ENCODE measurements at places on chromosomes 7 and 10.

- DNase-seq = no peak
Measured at GRCh38 chr7:12814828-12815227, 127.4 kb downstream of the ARL4A start.

DNA sequence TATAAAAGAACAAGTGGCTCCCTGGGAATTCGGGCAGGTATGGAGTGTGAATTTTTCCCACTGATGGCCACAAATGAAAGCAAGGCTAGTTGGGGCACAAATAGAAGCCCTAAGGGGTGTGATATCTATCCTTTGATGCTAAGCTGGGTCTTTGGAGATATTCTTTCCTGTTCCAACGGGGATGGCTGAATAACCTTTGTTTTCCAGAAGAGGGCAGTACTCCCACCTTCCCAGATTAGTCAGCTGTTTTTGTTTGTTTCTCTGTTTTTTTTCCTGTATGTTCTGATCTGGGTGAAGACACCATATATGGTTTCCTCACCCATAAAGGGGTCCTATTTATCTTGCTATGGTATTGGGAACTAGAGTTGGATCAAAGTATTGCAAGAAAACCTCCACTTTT, 947.7 kb upstream of the SORCS1 start:
- no peak for DNase-seq

DNA sequence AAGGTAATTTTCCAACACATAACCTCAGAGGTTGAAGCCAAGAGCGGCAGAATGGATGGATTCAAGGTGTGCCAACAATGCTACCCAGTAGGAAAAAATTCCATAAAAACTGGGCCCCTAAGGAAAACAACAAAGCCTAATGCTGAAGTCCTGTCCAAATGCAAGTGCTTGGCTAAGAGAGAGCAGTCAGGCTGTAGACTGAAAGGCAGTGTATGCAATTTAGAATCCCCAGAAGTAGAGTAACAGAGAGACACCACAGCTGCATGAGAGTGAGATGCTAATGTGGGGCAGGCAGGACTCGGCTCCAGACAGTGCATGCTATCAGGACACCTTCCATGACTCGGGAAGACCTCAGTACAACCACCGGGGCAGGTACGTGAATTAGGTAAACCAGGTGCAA, 124.5 kb downstream of the ZFAND4 start:
- DNase-seq = no peak

GRCh38 chr10:132532749-132533560, 4.6 kb upstream of the INPP5A start:
- no peak for DNase-seq

GRCh38 chr7:137731436-137731835, 115.3 kb downstream of the DGKI start:
- DNase-seq = no peak

DNA sequence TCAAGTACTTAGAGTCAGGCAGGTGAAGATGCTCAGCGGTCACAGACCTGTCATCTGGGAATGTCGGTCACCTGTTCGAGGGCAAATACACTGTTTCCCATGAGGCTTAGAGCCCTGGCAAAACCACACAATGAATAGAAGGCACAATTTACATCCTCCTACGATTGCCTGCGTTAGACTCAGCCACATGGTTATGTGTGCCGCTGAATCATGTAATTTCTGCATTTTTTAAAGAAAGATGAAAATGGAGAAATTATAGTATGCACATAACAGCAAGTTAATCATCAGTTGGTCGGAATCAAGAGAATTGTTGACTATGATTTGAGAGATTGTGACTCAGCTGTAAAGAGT, 158.2 kb downstream of the ADARB2 start:
- DNase-seq = no peak

DNA sequence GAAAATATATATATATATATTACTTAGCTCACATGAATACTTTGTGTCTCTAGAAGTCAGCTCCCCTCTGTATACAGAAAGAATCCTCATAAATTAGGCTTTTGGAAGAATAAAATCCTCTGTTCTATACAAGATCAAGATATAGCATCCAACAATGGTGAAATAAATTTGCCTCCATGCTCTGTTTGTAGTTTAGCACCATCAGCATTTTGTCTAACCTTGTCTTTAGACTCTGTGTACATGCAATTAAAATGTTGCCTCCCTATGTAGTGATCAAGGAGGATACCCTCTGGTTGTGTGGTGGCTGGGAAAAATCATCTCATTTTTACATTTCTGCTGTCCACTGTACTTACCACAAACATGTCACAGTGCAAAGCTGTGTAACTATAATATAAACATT, 189.7 kb downstream of the C7orf25 start:
- no peak for DNase-seq

DNA sequence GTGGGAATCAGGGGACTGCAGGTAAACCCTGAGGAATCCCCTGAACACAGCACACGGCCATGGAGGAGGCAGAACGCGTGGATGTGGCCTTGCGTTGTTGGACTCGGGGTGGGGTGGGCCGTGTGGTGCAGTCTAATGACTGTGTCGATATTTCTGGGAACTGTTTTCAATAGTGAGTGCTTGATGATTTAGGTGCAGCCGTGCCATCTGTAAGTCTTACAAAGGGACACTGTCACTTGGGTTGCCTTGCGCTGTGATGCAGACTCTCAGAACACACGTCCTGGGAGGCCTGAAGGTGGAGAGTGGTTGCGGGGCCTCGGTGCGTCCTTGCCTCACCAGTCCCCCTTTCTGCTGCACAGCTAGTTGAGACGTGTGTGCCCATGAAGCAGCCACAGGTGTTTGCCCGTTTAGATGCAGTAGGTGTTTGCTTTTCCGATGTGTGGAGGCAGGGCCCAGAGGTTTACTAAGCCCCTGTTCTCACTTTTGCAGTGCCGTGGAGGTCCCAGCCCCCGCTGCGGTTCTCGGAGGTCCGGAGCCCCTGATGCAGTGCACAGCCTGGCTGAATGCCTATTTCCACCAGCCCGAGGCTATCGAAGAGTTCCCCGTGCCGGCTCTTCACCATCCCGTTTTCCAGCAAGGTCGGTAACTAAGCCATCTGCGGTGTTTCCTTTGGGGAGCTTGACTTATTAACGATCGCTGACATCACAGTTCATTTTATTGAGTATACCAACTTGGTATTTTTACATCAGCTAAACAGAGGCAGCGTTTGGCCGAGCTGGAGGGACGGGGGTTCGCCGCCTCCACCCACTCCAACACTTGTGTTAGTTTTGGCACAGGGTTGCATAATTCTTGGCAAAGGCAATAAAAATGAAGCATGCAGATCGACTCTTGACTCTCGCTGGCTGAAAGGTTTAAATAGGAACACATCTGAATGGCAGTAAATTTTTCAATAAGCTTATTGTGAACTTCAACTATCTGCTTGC, 240.7 kb downstream of the MGMT start:
- no peak for DNase-seq

DNA sequence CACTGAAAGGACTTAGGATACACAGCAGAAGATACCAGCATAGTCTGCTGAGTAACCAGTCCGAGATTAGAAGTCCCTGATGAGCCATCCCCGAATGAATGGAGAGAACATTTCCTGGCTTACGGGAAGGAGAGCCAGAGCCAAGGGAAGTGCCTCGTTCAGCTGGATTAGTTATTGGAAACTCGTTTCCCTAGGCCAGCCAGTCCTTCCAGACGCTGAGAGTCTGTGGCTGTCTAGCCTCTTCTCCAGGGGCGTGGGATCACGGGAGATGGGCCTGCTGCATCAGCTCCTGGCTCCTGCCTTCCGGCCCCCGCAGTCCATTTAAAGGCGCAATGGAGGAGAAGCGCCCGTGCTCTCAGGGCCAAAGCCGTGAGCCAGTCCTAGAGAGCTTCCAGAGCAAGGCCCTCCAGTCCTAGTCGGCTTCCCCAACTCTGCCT, 712.8 kb downstream of the PARD3 start:
- DNase-seq = no peak

GRCh38 chr10:5933909-5934546, 43.3 kb downstream of the IL15RA start:
- DNase-seq = no peak

DNA sequence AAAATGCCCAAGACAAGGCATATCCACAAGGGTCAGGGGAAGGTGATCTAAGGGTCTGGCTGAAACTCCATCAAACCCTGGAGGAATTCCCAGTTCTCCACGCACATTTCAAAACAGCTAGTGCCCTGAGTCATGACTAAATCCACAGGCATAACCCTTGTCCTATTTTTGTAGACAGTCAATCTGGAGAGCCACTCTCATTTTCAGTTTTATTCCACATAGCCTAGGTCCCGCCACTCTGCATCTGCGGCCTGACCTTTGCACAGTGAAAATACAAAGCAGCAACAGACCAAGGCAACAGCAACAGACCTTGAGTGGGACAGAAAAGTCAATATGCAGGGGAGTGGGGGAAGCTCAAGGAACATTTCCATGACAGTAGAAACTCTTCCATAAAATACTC, 201.4 kb upstream of the NPVF start:
- DNase-seq = no peak

DNA sequence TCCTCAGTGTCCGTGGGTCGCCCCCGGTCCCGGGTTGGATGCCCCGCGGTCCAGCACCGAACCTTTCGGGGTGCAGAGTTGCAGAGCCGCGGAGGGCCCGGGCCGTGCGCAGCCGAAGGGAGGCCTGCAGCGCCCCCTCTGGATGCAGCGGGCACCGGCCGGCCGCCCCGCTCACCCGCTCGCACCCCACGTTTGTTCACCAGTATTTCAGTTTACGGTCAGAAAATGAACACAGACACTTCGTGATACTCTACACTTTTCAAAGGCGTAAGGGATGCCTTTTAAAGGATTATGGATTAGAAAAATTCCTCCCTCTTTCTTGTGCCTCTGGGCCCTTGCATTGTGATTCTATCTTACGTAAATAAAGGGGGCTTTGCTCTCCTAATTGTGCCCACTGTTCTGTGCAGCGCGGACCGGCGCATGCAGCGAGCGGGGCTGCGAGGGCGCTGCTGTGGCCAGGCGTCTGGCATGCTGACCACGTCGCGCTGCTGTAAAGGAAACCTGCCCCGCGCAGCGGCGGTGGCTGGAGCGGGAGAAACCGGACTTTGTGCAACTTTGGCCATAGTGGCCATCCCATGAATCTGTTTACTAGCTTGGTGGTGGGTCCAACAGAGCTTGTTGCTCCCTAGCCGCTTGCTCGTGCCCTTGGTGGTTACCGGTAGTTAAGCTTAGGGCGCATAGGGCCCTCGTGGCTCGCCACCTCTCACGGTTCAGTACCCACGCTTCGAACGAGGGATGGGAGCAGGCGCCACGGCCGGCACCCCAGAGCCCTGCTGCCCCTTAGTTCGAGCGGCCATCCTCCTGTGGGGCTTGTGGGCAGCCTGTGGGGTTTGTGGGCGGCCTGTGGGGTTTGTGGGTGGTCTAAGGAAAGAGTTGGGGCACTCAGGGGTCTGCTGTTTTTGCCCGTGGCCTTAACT, 739 bp upstream of the MEST start:
- no peak for DNase-seq

- DNase-seq = no peak
Measured at GRCh38 chr10:119550827-119551226, 8.3 kb upstream of the RGS10 start.

GRCh38 chr7:109003742-109004141, 434.1 kb downstream of the DNAJB9 start:
- DNase-seq = no peak

- DNase-seq = no peak
Measured at GRCh38 chr7:25503306-25503705, 275.0 kb upstream of the NPVF start.

Data from esophagus squamous epithelium (tissue), 5 donors.